ENCODE measurements at places on chromosomes 7 and 10. TPM values are rescaled to one million over a fixed set of nuclear protein-coding genes. Genes with fewer than 3 reads are reported as not detected.

DNA sequence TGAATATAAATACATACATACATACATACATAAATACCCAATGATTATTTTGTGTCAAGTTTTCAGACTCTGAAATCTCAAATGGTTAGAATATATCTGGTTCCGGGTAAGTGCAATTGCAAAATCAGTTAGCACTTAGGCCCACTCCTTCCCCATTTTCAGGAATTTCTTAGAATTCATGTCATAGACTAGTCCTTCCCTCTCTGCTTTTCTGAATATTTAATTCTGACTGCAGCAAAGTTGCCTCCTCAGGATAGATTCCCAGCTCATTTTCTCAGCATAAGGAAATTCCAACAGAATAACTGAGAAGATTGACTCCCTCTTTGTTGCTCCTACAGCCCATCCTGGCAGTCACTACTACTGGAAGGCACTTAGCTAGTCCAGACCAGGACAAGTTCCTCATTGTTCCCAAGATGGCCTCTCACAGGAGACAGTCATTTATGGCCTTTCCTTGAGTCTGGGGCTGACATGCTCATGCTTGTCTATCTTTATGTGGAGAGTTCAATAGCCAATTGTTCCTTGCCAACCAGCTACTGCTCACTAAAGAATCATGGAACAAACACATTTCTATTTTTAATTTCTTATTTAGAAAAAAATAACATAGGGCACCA lies 142.9 kb upstream of the ITGB1 start:
- DNase-seq: no peak

DNA sequence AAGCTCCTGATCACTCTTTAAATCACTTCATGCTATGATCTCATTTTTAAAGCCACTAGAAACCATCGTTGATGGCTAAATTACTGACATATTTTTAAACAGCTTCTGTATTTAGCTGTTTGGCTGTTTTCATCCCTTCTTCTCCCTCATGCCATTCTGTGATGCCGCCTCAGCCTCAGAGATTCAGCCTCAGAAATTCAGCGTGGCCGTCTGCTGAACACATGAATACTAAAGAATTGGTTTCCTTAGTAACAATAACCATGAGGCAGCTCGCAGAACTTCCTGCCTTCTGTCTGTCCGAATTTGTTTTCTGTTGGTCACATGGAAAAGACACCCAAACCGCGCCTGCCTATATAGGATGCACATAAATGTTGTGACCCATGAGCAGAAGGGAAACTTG lies 31.0 kb upstream of the FZD1 start:
- DNase-seq: no peak

DNA sequence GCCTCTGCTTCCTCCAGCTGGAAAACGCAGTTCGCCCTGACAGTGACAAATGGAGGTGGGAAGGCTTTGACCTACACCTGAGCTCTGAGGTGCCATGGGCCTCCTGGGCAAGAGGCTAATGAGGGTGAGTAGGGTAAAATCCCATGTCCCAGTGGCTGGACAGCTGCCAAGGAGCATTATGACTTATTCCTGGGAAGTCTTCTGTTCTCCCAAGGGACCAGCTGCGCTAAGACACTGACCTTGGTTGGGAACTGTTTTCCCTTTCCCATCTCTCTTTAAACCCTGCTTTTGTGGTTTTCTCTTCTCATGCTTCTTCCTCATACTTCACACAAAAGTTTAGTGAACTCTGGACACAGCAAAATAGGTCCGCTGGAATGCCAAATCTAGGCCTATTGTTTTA lies 72.6 kb downstream of the COPG2 start:
- DNase-seq: no peak

ACBD7 gene
- total RNA-seq: 0.99 TPM

DNA sequence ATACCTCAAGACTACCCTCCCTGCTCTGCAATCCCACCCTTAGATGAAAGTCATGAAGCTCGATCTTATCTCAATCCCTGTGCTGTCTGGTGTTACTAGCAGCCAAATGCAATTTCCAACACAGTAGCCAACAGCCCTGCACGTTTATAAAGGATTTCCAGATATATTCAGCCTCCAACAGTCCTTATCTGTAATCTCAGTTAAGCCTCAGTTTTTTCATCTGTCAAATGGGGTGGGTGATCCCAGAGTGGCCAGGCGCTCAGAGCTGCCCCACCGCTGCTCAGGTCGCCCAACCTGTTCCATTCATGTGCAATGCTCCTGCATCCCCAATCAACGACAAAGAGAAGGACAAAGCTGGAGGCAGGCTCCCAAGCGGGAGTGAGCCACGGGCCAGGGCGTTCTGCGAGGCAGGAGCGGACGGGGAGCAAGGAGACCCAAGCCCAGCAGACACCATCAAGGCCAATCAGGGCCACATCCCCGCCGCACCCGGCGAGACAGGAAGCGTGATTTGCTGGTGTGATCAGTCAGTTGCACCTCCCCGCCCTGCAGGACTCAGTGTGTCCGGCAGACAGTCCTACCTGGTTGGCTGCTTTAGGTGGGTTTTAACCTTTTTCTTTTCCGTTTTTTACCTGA lies 19.7 kb downstream of the PDGFA start:
- DNase-seq: no peak

- no peak for DNase-seq
Measured at GRCh38 chr7:23191022-23191421, 9.2 kb downstream of the NUP42 start.

DNA sequence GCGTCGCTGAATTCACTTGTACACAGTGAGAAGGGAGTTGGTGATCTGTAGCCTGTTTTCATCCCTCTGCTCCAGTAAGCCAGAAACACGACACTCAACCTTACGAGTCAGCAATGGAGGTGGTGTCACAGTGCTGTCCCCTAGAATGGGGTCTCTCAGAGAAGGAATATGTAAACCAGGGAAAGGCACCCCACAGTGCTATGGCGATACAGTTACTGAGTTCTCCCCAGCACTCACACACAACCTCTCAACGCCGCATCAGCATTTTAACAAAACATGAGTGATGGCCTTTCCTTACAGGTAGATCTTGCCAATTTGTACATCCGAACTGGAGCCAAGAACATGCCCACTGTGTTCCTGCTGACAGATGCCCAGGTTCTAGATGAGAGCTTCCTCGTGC lies 196.3 kb downstream of the CDCA7L start:
- DNase-seq: no peak

PFKFB3 gene
- 34.1 TPM for total RNA-seq

- no peak for DNase-seq
Measured at GRCh38 chr10:44125879-44126278, 259.0 kb downstream of the CXCL12 start.

GFRA1 gene
- 49.8 TPM for total RNA-seq

DNA sequence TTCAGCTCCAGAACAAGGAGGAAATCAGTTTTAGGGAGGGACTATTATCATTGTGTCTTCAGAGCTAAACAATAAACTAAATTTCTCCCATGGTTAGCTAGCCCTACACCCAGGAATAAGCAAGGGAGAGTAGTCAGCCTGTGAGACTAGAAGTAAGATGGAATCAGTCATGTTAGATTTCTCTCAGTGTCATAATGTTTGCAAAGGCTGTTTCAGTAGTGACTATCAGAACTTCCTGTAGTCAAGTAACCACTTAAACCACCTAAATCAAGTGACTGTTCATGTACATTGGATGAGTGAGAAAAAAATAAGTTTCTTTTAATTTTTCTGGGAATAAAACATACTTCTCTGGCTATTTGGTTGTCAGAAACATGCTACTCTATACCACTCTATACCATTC lies 121.6 kb downstream of the KCND2 start:
- DNase-seq: no peak

DNA sequence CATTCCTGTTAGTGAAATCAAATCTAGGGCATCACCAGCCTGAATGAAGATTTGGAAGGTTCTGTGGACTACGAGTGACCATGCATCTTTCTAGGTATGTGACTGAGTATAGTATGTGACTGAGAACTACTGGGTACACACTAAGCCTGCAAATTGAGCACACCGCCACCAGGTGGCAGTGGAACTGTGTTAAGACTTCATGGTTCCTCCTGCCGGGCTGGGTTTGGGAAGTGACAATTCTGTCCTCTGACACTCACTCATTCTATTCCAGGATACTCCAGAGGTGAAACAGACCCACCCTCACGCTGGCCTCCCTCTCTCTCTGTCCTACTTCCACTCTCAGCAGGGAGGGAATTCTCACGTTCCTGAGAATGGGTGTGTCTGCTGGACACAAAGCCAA lies 84.0 kb upstream of the TMEM248 start:
- DNase-seq: no peak

OR6B1 gene
- not detected for total RNA-seq

STEAP1B gene
- 2.0 TPM for total RNA-seq

DNA sequence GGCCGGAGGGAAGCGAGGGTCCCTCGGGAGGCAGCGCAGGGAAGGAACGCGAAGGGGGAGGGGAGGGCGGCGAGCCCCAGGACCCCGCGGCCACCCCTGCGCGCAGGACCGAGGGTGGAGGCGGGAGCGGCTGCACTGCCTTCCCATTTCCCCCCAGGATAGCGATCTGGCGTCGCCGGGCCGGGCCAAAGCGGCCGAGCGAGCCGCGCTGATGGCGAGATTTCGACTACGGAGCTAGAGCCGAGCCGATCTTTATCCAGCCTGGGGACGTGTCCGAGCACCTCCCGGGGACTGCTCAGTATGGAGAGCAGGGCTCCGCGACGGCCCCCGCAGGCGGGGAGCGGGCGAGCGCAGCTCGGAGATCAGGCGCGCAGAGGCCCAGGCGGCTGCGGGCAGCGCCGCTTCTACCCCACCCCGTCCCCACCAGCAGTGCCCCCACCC lies 590 bp upstream of the CRTAC1 start:
- DNase-seq: no peak

DNA sequence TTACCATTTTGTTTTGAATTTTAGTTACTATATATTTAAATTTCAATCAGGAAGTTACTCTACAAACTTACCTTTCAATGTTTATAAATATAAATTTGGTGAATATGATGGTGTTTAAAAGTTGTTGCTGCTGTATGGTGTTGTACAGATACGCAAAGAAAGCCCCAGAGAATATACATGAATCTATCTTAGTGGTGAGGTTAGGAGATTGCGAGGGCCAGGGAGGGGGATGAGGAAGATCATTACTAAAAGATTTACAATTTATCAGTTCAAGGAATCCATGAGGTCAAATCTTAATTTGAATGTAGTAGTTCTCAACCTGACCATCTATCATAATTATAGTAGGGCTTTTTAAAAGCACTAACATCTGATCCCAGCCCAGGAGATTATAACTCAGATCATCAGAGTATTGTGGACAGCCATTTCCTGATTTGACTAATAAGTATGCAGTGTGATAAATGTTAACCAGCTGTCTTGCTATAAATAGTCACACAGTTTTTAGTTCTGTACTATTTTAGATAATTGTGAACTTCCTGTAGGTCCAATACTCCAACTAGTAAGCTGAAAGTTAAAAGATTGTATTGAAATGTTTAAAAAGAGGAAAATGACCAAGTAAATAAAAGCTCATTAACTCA lies 23.6 kb downstream of the FAM3C start:
- DNase-seq: peak; percentile 51

DNA sequence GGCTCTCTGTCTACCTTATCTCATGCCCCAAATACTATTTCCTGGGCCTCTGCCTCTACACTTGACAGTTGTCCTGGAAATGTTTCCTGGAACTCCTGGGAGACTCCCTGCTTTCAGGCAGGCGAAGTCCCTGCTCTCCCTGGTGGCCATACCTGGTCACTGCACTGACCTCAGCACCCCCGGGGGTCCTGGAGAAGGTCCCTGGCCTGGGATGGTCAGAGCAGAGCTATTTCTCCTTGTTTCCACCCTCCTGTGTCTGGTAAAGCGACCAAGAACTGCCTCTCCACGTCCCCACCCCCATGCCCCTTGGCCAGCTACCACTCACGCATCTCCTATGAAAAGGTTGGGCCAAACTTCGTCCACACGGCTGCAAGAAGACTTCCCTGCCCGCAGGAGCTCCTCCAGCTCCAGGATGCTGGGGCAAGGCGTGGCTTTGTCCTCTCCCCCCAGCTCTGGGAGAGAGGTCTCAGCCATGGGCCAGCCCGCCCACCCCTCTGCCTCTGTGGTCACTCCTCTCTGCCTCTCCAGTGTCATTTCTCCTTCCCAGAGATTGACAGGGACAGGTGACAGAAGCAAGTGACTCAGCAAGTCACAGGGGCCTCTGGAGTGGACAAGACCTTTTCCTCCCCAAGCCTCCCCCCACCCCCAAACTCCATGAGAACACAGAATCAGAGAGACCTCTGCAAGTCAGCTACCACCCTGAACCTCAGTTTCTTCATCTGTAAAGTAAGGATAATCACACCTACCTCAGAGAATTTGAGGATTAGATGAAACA lies 2.6 kb upstream of the SAMD8 start:
- DNase-seq: no peak

DNA sequence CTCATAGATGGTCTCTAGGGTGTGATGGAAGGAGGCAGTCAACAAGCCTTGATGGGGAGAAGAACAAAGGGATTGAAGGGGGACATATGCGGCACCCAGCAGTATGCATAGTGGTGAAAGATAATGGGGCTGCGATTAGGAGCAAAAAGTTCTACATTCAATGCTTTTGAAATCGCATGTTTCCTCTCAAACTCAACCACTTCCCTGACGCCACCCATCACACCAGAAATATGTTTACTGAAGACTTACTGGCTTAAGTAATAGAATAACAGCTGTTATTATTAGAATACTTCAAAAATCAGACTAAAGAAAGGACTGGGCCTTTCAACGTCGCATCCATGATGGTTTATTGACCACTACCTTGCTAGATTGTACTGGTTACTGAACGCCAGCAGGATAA lies 31.5 kb downstream of the MKRN1 start:
- DNase-seq: no peak

DNA sequence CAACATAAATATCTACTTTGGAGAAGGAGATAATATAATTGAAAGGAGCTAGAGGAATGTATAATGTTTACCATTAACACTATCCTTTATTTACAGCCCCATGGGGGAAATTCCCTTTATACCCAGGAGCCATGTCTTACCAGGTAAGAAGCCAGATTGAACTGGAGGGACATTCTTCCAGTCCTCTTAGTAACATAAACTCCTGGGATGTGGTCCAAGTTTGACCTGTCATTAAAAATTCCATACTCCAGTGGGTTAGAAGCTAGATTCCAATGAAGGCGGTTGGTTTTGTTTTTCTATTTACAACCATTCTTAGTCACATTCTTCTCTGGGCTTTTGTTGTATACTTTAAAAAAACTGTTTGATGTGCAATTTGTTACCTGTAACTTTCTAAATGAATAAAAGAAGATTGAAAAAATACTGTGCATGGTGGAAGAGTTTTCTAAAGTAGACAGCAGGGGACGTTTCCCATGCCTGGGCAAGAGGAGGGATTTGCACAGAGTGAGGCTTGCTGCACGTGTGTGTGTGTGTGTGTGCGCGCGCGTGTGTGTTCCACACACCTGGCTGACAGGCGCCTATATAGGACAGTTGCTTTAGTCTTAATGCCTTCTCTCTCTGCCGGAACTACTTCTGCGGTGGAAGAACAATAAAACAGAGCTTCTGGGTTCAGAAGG lies 2.0 kb downstream of the PLCE1 start:
- no peak for DNase-seq

- DNase-seq: peak; percentile 80
Measured at GRCh38 chr7:108045154-108045553, 42.2 kb upstream of the LAMB1 start.

DNA sequence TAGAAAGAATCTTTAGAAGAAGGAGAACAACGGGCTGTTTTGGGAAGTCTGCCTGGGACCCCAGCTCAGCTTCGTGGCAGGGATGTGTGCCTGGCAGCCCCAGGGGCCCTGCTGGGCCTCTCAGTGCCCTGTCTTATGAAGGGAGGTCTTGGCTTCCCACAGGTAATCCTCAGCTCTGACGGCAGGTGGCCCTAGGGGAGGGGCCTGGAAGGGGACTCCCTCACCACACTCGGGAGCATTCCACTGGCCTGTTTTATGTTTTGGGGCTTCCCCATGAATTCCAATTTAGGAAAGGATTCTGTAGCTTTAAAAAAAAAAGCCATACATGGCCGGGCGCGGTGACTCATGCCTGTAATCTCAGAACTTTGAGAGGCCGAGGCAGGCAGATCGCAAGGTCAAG lies 3.0 kb upstream of the DMBT1 start:
- no peak for DNase-seq
